ENCODE measurements at places on chromosomes 2 and 18. TPM values are rescaled to one million over a fixed set of nuclear protein-coding genes. Genes with fewer than 3 reads are reported as not detected.

DNA sequence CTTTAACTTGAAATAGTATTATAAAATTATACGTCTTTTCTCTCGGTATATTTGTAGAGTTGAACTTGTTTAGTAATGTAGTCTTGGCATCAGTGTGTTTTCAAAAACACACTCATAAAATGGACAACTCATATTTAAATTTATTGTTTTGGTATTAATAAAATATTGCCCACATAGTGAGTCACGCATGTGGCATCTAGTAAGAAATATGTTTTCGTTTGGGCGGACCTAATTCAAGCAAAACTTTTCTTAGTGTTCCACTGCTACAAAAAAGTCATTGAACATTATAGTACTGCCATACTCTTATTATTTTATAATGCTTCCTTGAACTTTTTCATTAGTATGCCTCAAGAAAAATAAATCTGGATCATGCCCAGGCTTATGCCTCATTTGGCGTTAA, 31.1 kb upstream of the FAM237A start:
- no peak for DNase-seq
- no peaks in the 10 kb centered on the region for H3K27me3 ChIP-seq
- H3K4me1 ChIP-seq, result peaks cover 6% of the 10 kb centered on the region

- H3K36me3 ChIP-seq, result no peaks in the 10 kb centered on the region
- DNase-seq, result no peak
- H3K27ac ChIP-seq, result no peak overlapping the region
- no peak overlapping the region for H3K4me3 ChIP-seq
Observed at GRCh38 chr2:31420936-31421335, 6.4 kb upstream of the XDH start.

GRCh38 chr2:237156031-237156856, 70.6 kb downstream of the COPS8 start:
- DNase-seq, result no peak
- no peak overlapping the region for H3K27ac ChIP-seq
- peaks cover 20% of the 10 kb centered on the region for H3K27me3 ChIP-seq
- H3K36me3 ChIP-seq, result no peaks in the 10 kb centered on the region

GRCh38 chr2:108034843-108035242, 48.5 kb downstream of the SLC5A7 start:
- H3K27me3 ChIP-seq, result no peaks in the 10 kb centered on the region
- H3K36me3 ChIP-seq, result no peaks in the 10 kb centered on the region
- H3K27ac ChIP-seq, result no peak overlapping the region
- H3K4me1 ChIP-seq, result peaks cover 3% of the 10 kb centered on the region

- no peak for DNase-seq
- H3K4me1 ChIP-seq, result peaks cover 10% of the 10 kb centered on the region
- no peaks in the 10 kb centered on the region for H3K27me3 ChIP-seq
- no peak overlapping the region for H3K27ac ChIP-seq
- H3K4me3 ChIP-seq, result peak overlapping the region; percentile 20
Observed at GRCh38 chr2:230218421-230218820, 1.4 kb downstream of the SP110 start.

The CCL20 gene
- total RNA-seq, result not detected

The ACVR2A gene
- total RNA-seq, result 40.5 TPM
